NCI-H446 treated with DMSO at 0.1 percent for 48 hours (cell line): ENCODE measurements at places on chromosomes 12 and 14.
A peak's percentile ranks its signal among the peaks of the same experiment; 100 is the strongest.

- no peak for DNase-seq
Observed at GRCh38 chr12:27552886-27553560, 29.0 kb downstream of the PPFIBP1 start.

DNA sequence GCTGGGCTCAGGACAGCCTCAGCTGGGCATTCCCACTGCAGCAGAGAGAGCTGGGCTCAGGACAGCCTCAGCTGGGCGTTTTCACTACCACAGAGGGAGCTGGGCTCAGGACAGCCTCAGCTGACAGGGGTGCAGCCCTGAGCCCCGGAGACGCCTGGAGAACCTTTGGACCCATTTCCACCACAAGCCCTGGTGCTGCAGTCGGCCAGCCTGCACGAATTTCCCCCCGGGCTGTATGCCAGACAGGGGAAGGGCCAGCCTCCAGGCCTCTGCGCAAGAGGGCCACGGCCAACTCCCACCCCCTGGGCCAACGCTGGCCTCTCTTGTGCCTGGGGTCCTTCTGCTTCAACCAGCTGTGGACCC, 2.6 kb upstream of the C14orf180 start:
- DNase-seq: no peak

DNA sequence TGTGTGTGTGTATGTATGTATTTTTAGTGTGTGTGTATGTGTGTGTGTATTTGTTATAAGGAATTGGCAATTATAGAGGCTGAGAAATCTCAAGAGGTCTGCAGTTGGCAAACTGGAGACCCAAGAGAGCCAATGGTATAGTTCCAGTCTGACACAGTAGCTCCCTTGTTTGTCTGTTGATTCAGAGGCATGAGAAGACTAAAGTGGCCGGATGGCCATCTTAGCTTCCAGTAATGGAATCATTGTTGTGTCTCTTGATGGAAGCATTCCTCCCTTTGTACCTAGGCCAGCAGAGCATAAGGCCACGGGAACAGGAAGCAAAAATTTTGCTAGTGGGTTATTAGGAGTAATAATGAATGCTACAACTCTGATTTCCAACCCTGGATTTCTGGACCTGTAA, 460.6 kb downstream of the TMTC2 start:
- no peak for DNase-seq

- DNase-seq: no peak
Observed at GRCh38 chr14:99875836-99876235, 82.6 kb downstream of the EML1 start.

- DNase-seq: no peak
Observed at GRCh38 chr14:30848449-30849240, 25.7 kb upstream of the COCH start.

DNA sequence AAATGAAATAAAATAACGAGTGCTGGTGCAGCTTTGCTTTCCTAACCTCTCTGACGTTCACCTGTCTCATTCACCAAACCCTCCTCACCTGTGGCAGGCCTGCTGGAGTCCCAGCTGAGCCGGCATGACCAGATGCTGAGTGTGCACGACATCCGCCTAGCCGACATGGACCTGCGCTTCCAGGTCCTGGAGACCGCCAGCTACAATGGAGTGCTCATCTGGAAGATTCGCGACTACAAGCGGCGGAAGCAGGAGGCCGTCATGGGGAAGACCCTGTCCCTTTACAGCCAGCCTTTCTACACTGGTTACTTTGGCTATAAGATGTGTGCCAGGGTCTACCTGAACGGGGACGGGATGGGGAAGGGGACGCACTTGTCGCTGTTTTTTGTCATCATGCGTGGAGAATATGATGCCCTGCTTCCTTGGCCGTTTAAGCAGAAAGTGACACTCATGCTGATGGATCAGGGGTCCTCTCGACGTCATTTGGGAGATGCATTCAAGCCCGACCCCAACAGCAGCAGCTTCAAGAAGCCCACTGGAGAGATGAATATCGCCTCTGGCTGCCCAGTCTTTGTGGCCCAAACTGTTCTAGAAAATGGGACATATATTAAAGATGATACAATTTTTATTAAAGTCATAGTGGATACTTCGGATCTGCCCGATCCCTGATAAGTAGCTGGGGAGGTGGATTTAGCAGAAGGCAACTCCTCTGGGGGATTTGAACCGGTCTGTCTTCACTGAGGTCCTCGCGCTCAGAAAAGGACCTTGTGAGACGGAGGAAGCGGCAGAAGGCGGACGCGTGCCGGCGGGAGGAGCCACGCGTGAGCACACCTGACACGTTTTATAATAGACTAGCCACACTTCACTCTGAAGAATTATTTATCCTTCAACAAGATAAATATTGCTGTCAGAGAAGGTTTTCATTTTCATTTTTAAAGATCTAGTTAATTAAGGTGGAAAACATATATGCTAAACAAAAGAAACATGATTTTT, 17.1 kb upstream of the AMN start:
- DNase-seq: no peak

DNA sequence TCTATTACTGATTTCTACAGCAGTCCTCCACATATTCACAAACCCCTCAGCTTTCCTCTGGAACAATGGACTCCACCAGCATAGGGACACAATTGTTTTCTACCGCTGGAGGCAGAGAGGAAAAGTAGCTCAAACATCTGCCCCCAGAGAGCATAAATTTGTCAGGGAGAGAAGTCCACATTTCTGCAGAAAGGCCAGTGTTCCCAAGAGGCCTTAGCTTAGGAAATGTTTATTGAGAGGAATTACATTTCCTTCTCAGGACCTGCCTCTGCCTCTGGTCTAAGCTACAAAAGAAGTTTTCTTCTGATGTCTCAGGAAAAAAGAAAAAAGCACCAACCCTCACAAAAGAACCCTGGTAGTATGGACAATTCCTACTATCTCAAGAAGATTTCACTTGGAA, 217.8 kb upstream of the BMP4 start:
- DNase-seq: no peak

DNA sequence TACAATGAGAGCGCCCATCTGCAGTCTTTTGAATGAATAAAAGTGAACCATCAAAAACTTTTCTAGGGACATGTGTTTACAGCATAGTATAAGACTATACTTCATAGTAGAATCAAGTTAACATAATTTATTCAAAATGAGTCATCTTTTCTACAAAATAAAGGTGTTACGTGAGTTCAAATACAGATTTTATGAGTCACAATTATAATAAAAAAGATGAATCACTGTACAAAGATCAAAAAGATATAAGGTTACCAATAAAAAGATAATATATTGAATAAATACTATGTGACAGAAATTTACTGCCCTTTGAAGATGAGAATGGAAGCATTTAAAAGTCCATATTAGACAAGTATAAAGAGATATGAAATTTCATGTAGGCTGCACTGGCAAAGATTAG, 2.8 kb downstream of the MBIP start:
- no peak for DNase-seq

DNA sequence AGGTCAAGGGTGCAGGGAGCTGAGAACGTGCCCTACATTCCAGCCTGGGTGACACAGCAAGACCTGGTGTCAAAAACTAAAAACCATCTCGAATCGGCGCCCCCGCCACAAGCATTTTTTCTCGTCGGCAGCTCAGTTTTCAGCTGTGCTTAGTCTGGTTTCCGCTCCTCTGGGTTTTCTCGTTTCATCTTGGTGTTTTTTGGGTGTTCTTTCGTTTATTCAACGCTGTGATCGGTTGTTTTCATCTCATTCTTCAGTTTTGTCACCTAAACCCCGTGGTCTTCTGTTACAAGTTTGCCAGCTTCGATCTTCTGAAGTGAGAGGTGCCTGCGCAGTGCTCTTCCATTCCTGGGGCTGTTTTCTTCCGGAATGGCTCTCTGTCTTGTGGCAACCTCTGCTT, 41.4 kb downstream of the NOC4L start:
- DNase-seq: no peak

- DNase-seq: no peak
Observed at GRCh38 chr14:23446291-23446851, 10.9 kb upstream of the MYH7 start.

- no peak for DNase-seq
Observed at GRCh38 chr14:106347890-106348755, 821.7 kb downstream of the TMEM121 start.

- DNase-seq: no peak
Observed at GRCh38 chr14:68685419-68686204, 107.3 kb downstream of the ZFP36L1 start.

DNA sequence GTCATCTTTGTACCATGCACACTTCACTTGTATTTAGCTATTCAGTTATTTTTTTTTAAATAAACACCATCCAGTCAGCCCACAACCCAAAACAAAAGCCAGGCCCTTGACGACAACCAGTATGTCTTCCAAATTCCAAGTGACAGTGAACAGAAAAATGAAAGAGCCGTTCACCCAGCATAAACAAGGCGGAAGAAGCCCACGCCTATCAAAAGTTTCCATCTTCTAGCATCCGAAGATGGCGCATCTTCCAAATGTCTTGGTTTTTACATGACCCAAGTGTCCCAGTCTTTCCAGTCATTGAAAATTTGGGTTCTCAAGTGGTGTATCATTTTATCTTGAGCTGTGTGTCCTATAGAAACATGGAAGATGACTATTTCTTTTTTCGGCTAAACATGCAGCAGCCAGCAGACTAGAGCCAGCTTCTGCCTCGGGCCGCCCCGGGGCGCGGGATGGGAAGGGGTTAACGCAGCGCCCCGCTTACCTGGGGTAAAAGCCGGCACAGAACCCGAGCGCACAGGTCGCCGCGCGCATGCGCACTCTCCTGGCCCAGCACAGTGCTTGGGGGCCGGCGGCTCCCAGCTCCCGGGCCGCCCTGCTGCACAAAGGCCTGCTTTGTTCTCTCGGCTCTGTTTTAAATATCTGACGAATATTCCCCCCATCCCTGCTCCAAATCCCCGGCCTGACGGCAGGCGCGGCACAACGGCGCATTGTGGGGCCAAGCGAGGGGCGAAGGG, 164.8 kb downstream of the ZFP36L1 start:
- DNase-seq: no peak

DNA sequence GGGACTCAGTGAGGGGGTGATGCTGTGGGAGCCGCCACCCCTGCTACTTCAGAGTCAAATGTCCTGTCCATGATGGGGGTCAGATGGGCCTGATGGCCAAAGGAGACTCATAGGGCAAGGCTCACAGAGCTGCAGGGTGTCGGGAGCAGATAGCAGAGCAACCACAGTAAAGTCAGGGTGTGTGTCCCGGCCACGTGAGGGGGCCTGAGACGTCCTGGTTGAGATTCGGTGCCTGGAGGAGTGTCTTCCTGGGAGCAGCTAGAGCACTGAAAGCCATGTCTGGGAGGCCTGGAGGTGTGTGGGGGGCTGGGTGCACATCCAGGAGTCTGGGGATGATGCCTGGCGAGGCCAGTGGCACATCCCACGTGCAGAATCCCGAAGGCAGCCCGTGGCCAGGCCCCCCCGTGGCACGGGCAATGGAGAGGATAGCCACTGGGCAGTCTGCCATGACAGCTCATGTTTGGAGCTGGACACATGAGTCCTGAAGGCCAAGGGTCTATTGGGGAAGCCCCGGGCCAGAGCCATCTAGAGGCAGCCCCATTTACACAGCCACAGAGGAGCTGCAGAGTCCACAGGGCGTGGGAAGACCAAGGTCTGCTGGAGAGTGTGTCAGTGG, 308.0 kb upstream of the SFSWAP start:
- DNase-seq: no peak

DNA sequence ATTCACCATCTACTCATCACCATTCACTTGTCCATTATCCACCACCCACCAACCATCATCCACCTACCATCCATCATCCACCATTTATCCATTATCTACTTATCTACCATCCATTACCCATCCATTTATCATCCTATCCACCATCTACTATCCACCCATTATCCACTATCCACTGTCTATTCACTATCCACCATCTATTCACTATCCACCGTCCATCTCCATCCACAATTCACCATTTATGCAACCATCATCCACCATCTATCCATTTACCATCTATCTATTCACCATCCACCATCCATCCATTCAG, 1.5 kb upstream of the AMN start:
- DNase-seq: no peak

- DNase-seq: no peak
Observed at GRCh38 chr14:81737938-81738337, 204.3 kb upstream of the SEL1L start.

GRCh38 chr14:75306927-75307699, 28.5 kb downstream of the FOS start:
- no peak for DNase-seq

DNA sequence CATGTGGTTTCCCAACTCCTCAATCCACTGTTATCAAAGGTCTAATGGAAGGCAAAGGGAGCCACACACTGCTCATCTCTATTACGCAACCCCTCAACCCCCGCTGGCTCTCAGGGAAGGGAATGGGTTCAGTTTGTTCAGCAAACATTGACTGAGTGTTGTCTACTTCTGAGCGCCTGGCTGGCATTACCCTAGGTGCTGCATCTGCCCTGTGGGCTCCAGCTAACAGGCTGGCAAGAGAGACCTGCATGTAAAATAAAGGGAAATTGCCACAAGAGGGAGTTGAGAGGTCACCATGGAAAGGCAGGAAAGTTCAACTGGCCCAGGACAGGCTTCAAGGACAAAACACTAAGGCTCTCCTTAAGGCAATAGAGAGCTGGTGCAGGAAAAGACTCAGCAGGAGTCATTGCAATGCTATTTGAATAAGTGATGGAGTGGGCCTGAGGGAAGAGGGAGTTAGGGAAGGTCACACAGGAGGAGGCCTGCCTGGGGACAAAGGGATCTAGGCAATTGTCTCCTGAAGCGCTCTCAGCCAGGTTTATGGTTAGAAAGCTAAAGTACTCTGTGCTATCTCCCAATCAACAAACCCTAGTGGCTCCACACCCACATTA, 5.5 kb upstream of the ZNF740 start:
- no peak for DNase-seq

DNA sequence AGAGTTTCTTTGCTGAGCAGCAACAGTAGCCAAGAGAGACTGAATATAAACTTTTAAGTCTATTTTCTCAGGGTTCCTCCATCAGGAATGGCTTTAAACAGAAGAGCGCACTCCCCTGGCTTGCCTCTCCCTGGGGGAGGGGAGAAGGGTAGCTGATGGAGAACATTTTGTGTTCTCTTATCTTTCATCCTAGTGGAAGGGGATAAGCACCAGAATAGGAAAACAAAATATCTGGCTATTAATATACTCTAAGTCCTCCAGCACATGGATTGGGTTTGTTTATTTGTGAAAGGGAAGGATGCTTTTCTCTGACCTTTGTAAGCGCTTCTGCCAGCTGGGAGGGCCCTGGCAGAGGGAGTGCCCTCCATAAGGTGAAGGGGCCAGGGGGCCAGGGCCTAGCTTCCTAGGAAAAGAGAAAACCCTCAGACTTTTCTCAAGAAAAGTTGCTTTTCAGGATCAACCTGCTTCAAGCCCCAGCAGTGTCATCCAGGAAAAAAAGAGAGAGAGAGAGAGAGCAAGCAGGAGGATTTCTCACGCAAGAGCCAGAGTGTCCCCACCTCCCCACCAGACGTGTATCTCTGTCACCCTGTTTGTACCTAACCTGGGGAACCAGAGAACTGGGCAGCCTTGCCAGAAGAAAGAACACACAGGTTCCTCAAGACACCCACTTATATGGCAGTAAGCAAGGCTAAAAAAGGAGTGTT, 34.3 kb upstream of the ATP2A2 start:
- no peak for DNase-seq

GRCh38 chr14:100879194-100879593, 24.3 kb downstream of the RTL1 start:
- DNase-seq: no peak

GRCh38 chr12:120534703-120535655, 823 bp downstream of the RNF10 start:
- DNase-seq: peak; percentile 2
